ENCODE measurements at places on chromosomes 5 and 9. TPM values are rescaled to one million over a fixed set of nuclear protein-coding genes. Genes with fewer than 3 reads are reported as not detected.
A peak's percentile ranks its signal among the peaks of the same experiment; 100 is the strongest.

DNA sequence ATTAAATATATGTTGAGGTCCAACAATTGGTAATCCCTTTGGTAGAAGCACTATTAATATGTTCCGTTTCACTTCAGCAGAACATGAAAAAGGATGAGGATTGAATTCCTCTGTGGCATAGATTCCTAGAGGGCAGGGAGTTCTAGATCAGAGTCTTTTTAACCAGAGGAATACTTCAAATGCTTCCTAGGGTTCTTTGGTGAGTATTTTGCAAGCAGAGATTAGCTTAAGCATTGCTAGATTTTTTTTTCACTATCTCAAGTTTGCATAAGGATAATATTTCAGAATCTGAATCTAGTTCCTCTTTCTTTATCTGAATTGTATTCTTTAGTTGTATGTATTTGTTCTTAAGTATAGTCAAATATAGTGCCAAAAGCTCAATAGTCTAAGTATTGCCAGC, 116.6 kb upstream of the ADAMTSL1 start:
- no peak for DNase-seq

GRCh38 chr5:115985802-115986757, 23.8 kb downstream of the LVRN start:
- no peak for DNase-seq

DNA sequence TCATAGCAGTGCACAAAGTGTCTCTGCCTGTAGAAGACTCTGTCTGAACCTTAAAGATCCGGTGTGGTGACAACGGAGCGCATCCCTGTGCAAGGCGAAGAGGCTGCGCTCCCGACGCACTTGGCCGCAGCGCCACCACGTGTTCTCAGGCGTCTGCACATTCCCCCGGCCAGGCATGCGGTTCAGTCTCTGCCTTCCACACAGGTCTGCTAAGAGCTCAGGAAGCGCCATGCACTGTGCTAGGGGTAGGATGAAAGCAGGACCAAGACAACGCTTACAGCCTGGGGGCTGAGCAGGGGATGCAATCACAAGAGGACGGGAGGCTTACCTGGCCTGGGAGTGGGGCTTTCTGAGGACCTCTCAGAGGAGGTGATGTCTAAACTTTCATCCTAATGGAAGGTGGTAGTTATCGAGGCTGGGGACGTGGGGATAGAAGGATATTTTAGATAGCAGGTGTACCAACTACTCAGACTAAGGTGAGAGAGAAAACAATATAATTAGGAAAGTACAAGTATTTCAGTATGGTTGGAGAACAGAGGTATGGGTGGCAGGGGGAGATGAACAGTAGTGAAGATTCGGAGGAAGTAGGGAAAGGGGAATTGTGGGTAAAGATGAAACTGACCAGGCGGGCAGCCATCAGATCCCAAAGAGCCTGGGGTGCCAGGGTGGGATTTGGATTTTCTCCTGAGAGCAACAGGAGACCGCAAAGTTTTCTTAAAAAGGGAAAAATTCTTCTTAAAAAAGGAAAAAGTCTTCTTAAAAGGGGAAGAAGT, 13.3 kb downstream of the CAPSL start:
- DNase-seq = peak; percentile 74

- DNase-seq = no peak
Observed at GRCh38 chr5:38551030-38552017, 5.1 kb downstream of the LIFR start.

- DNase-seq = no peak
Observed at GRCh38 chr9:129209109-129209508, 31.0 kb upstream of the IER5L start.

- no peak for DNase-seq
Observed at GRCh38 chr5:120794121-120794520, 330.0 kb downstream of the PRR16 start.

- no peak for DNase-seq
Observed at GRCh38 chr5:35319333-35320002, 89.2 kb upstream of the PRLR start.

DNA sequence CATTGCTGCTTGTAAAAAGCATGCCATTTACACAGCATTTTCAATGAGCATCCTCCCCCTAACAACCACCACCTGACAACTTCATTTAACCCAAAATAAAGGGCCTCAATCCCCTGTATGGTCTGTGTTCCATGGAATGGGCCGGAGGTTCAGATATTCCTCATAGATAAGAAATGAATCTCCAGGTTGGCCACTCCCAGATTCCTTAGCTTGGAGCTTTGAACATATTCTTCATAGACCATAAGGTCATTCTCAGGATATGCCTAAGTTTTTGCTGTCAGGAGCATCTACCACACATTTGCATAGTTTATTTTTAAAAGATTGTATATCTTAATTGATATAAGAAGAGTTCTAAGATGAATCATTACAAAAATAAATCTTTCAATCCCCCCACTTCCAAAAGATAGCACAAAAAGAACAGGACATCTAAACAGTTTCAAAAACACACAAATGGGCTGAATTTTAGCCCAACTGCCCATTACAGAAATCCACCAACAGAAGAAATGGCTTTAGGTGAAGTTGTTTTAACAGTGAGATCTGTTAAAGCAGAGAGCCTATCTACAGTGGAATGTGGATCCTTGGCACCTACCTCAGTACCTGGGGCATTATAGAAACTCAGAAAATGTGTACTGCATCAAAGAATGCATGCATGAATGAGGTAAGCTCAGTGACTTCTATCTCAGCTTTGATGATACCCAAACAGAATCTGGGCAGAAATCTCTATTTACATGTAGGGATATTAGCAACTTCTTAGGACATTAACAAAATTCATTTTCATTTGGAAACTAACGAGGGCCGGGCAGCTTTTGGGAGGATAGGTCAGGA, 179.8 kb downstream of the SEC61B start:
- DNase-seq = no peak

DNA sequence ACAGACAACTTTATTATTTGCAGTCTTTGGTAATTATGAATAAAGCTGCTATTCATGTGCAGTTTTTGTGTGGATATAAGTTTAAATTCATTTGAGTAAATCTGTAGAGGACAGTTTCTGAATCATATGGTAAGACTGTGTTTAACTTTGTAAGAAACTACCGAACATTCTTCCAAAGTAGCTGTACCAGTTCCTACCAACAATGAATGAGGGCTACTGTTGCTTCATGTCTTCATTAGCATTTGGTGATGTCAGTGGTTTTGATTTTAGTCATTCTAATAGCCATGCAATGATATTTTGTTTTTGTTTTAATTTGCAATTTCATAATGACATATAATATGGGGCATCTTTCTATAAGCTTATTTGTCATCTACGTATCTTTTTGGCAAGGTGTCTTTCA, 501.3 kb upstream of the RORB start:
- DNase-seq = no peak

GRCh38 chr9:127970401-127971313, 10.1 kb downstream of the EEIG1 start:
- no peak for DNase-seq

DNA sequence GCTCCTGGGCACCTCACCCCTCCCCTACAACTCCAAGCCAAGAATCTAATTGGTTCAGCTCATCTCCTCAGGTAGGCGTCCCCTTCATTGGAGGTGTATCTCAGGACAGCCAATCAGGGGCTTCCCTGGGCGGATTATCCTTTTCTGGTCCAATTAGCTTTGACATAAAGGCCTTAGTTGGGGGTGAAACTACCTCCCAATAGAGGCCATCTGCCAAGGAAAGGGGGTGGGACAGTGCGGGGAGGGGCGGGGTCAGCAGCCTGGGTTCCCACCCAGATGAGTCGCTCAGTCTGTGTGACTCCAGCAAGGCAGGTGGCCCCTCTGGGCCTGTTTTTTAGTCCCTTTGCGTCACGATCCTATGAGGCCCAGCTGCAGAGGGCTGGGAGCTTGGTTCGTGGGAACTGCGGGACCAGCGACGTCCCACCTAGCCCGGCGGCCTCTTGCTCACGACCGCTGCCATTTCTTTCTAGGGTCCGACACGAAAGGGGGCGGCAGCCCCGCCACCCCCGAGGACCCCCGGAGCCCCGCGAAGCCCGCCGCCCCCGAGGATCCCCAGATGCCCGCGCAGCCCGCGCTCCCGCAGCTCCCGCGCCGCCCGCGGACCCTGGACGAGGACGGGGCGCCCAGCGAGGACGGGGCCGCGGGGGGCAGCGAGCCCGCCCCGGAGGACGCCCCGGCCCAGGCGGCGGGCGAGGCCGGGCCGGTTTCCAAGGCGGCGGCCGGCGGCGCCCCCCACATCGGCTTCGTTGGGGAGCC, 8.9 kb downstream of the PRRT1B start:
- DNase-seq = no peak

DNA sequence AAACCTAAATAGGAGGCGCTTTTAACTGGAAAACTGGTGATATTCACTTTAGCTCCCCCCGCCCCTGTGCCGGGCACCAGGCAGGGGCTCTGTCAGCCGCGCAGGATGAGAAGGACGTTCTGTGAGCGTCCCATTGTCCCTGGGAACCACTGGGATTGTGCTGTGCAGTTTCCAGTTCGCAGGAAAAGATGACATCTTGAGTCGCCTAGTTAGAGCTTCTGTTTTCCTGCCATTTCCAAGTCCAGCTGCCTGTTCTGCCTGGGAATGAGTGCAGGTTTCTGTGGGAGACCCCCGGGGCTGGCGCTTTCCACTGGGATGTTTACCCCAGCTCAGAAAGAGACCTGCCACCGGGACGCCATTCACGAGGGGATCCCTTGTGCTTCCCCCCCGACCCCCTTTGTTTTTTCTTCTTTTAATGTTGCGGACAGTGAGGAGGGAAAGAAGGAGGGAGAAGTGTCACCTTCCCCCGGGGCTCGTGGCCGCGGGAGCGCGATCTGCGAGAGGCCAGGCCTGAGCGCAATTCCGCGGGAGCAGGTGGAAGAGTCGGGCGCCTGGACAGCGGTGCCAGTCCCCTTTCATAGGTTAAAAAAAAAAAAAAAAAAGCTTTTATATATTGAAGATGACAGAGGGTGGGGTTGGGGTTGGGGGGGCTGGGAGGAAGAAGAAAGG, 121.5 kb downstream of the RMI1 start:
- no peak for DNase-seq

- no peak for DNase-seq
Observed at GRCh38 chr5:10595672-10596309, 31.9 kb downstream of the ANKRD33B start.

GRCh38 chr5:115160975-115161475, 8.7 kb downstream of the TRIM36 start:
- no peak for DNase-seq

GRCh38 chr9:116494815-116495634, 192.1 kb upstream of the TRIM32 start:
- DNase-seq = no peak

DNA sequence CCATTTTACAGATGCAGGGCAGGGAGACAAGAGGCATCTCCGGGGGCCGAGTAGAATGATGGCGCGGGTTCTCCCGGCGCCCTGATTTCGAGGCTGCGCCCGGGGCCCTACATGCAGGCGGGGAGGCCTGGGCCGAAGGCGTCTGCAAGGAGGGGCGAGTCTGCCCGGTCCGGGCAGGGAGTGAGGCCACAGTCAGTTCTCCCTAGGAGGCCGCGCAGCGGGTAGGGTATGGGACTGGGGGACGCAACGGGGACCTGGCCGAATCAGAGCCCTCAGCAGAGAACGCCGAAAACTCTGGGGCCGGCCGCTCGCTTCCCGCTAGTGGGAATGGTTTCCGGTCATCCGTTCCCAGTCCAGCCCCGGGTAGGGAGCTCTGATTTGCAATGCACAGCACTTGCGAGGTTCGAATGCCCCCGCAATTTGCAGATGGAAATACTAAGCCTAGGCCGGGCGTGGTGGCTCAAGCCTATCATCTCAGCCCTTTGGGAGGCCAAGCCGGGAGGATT, 6.4 kb downstream of the TLX3 start:
- no peak for DNase-seq

DNA sequence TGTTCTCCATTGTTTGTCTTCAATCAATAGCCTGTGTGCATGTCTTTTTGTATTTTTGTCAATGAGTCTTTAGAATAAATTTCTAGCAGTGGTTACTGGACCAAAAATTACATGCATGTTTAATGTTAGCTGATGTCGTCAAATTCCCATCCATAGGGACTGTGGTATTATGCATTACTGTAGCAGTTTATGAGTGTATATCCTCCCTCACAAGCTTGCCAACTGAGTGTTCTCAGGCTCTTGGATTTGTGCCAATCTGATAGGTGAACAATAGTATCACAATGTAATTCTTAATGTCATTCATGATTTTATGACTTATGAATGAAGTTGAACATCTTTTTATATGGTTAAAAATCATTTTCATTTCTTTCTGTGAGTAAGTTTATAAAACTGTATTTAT, 13.0 kb downstream of the SNX24 start:
- DNase-seq = no peak

GRCh38 chr9:132239999-132240840, 78.4 kb downstream of the NTNG2 start:
- DNase-seq = no peak

GRCh38 chr9:129558063-129558550, 62.8 kb downstream of the C9orf50 start:
- DNase-seq = peak; percentile 58

- no peak for DNase-seq
Observed at GRCh38 chr9:35001803-35002502, 12.4 kb downstream of the DNAJB5 start.

DNA sequence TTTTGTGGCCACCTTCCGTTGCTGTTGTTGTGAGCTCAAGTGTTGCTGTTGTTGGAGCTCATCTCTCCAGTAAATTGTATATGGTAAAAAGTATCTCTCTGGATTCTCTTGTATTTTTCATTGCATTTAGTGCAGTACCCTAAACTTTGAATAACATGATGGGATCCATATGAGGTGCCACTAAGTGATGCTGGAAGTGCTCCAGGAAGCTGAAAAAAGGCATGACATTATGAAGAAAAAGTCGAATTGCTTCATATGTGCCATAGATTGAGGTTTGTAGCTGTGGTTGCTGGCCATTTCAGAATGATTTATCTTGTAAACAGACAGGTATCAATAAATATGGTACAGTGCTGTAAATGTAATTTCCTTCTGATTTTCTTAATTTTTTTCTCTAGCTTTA, 5.5 kb downstream of the MARCHF6 start:
- no peak for DNase-seq

DNA sequence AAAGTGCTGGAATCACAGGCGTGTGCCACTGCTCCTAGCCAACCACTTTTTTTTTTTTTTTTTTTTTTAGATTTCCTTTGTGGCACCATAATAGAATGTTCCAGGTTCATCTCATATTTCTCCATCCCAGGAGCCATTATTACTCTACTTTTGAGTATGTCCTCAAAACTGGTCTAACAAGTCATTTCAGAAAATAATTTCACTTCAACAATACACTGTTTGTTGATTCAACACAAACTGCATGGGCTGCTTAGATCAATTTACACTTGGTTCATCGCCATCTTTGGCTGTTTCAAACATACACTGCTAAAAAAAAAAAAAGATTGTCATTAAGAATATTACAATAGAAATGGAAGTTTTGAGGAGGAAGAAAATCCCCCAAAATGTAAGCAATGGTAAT, 57.9 kb downstream of the CSNK1A1 start:
- DNase-seq = no peak

GARNL3 gene
- total RNA-seq = 1.2 TPM

IRX1 gene
- total RNA-seq = not detected

CDC25C gene
- total RNA-seq = 14.0 TPM

ANKDD1B gene
- total RNA-seq = not detected

PCDHGA12 gene
- 1.4 TPM for total RNA-seq

OLFM1 gene
- not detected for total RNA-seq

PKD2L2 gene
- not detected for total RNA-seq

SPINK5 gene
- total RNA-seq = not detected

SPINK14 gene
- total RNA-seq = not detected

MELK gene
- 25.3 TPM for total RNA-seq
